ENCODE measurements at places on chromosomes 7 and 10.

GRCh38 chr7:155729847-155730246 is 82.4 kb downstream of the SHH start:
- DNase-seq = peak; percentile 67

- DNase-seq = no peak
Measured at GRCh38 chr10:101565370-101565900, 22.6 kb downstream of the POLL start.

DNA sequence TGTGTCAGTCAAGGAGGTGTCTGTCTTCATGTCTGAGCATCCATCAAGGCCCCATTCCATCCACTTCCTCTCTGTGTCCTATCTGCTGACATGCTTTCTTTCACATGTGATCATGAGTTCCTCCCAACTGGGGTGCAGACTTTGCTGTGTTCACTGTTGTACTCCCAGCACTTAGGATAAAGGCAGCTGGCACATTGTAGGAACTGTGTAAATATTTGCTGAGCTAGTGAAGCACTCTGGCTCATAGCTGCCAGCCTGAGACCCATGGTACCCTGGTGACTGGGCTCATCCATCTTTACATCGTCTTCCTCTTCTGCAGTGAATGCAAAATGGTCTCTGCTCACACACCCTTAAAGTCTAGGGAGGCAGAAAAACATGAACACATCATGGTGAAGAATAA is 242.2 kb upstream of the IGFBP3 start:
- DNase-seq = no peak

DNA sequence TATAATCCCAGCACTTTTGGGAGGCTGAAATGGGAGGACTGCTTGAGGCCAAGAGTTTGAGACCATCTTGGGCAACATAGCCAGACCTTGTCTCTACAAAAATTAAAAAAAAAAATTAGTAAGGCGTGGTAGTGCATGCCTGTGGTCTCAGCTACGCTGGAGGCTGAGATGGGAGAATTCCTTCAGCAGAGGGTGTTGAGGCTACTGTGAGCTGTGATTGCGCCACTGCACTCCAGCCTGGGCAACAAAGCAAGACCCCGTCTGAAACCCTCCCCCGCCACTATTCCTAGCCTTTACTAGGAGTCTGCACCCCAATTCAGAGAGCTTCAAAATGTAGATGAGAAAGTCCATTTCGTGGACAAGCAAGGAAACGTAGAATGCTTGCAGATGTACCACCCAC is 95.2 kb downstream of the PRPF18 start:
- DNase-seq = no peak

DNA sequence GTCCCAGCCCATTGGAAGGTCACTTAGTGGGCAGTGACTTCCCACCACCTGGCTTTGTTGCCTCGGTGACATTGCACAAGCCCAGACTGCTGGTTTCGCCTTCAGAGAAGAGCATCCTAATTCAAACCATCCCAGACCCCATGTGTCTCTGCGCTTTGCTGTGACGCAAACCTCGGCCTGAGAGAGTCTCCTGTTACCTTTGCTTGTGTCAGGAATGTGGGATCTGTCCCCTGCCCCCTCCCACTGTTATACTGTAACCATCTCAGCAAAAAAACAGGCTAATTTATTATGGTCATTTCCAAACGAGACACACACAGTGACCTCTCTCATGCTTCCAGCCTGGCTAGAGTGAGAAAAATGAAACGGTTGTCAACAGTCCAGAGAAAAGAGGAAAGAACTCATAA is 25.0 kb upstream of the AQP1 start:
- DNase-seq = no peak

DNA sequence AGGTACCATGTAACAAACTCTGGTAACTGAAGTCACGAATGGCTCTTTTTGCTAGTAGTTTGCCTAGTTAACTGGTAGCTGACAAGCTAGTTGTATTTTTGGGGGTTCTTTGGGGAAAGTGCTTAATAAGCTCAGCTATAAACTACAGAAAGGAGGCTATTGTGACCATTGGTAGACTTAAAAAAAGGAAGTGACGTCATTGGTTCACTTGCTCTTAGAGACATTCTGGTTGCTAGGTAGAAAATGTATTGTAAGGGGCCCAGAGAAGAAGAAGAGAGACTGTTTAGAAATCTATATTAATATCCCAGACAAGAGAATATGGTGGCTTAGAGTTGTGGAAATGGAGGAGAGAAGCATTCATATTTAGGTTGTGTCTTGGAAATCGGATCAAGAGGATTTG is 103.0 kb downstream of the NXPH1 start:
- no peak for DNase-seq

DNA sequence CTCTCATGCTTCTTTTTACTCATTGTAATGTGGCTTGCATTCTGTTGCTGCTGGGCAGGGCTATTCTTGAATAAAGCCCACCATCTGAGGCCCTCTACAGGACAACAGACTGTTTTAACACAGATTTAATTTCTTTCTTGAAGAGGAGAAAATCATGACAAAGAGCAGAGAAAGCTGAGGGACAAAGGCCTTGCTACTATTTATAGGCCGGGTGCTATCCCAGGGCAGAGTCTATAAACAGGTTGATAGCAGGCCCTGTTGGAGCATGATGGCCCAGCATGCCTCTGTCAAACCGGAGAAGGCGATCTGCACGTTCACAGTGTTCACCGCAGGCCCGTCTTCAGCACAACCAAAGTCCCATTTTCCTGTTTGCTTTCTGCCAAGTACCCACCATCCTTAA is 3.0 kb downstream of the VIPR2 start:
- no peak for DNase-seq

- DNase-seq = no peak
Measured at GRCh38 chr7:11450281-11450680, 381.7 kb downstream of the THSD7A start.

Data from epithelial cell of prostate (primary cell).